ENCODE measurements at places on chromosomes 6 and 20. TPM values are rescaled to one million over a fixed set of nuclear protein-coding genes. Genes with fewer than 3 reads are reported as not detected.

- no peaks in the 10 kb centered on the region for H3K27me3 ChIP-seq
- H3K4me1 ChIP-seq: no peaks in the 10 kb centered on the region
- H3K36me3 ChIP-seq: no peaks in the 10 kb centered on the region
- DNase-seq: no peak
- no peak overlapping the region for H3K27ac ChIP-seq
Observed at GRCh38 chr6:12760226-12760625, 43.7 kb downstream of the PHACTR1 start.

GRCh38 chr20:3447321-3447720 is 23.5 kb upstream of the ATRN start:
- no peaks in the 10 kb centered on the region for H3K27me3 ChIP-seq
- DNase-seq: no peak
- H3K36me3 ChIP-seq: no peaks in the 10 kb centered on the region
- H3K27ac ChIP-seq: no peak overlapping the region

Gene DPPA5
- not detected for total RNA-seq

Gene NRN1
- 66.5 TPM for total RNA-seq

- peaks cover 8% of the 10 kb centered on the region for H3K4me1 ChIP-seq
- H3K27ac ChIP-seq: no peak overlapping the region
- DNase-seq: no peak
- H3K36me3 ChIP-seq: peaks cover 14% of the 10 kb centered on the region
- H3K27me3 ChIP-seq: no peaks in the 10 kb centered on the region
Observed at GRCh38 chr20:16528078-16528477, 45.2 kb downstream of the KIF16B start.

Gene SAMHD1
- total RNA-seq: 466 TPM

DNA sequence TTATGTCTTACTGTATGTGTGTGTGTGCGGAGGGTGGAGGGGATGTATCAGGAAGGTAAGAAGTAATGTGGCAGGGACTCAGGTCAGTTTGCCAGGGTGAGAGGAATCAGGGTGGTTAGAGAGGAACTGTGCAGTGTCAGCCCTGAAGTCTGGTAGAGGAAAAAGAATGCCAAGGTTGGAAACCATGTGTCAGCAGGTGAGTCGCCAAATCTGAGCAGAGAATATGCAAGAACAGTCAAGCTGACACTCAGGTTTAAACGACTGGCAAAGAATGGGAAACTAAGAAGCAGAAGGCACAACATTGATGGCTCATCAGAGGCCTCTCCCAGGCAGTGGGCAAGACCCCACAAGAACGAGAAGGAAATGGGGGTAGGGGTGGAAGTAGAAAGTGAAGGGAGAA is 107.5 kb upstream of the TBX18 start:
- no peaks in the 10 kb centered on the region for H3K36me3 ChIP-seq
- H3K27me3 ChIP-seq: no peaks in the 10 kb centered on the region
- DNase-seq: no peak
- no peak overlapping the region for H3K27ac ChIP-seq
